Activated effector memory CD4-positive, alpha-beta T cell treated with Interleukin-2 at 50 U/mL for 16 hours (primary cell): ENCODE measurements at places on chromosomes 5 and 9.
A peak's percentile ranks its signal among the peaks of the same experiment; 100 is the strongest.

DNA sequence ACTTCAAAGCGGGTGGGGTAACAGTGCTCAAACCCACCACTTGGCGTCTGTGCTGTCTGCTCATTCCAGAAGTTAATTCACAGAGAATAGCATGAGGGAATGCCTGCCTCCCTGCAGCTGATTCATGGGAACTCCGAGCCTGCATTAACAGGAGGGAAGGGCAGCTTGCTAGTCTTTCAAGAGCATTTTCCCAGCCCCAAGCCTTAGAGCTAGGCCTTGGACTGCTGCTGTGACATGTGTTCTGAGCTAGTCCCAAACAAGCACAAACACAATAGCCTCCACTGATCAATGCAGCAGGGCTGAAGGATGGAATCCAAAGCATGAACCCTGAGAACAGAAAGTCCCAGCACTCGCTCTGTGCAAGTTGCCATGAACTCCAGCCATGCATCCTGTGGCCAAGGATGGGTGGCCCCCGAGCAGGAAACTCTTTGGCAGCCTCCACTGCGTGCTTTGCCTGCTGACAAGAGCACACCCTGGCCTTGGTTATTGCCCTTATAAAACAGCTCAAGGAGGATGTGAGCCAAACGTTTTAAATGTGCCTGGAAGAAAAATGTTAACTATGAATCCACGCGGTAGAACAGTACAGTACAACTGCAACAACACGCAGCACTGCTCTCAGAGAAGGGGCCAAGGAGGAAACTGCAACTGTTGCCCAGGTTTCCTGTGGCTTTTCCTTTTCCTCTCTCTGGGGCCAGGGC is 653.1 kb upstream of the KLF4 start:
- no peak for DNase-seq

- DNase-seq = no peak
These were observed 101.4 kb downstream of the TMEM167A start for GRCh38 chr5:82975812-82976211.

DNA sequence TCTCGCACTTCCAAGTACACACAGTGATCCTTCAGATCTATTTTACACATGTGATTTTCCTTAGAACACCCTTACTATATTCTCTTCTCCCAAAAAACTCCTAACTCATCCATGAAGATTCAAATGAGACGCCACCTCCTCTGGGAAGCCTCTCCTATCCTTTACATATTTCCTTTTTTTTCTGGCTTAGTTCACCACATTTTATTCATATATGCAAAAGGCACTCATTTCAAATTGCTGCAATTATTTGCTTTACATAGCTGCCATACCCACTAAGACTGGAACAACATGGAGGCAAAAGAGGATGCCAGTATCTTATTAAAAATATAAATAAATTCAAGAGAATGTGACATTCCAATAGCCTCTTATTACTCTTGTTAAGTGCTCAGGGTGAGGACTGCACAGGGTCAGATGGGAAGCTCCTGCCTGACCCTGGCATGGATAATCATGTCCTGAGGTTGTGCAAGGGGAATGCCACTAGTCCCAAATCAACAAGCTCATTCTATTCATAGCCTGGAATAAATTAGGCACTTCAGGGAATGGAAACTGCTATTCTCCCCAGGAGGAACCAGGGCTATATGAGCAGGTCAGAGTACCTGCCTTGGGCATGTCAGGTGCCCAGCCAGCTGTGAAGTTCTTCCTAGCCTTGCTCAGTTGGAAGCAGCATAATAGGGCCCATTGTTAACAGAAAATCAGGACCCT is 262.9 kb downstream of the FBXL17 start:
- no peak for DNase-seq

DNA sequence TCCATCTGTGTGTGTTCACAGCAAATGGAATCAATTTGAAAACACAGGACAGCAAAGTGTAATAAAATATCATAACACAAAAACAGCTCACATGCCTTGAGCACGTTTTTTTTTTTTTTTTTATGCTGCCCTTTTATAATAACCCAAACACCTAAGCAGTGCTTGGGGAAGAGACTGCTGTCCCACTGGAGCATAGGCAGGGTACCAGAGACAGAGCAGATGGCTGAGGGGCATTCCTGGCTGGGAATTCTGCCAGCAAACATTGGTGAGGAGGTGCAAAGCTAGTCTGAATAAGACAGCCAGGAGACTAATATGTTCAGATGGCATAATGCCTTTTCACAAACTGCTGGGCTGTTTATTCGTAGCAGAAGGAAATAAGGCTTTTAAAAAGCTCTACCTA is 58.1 kb upstream of the SV2C start:
- DNase-seq = no peak

DNA sequence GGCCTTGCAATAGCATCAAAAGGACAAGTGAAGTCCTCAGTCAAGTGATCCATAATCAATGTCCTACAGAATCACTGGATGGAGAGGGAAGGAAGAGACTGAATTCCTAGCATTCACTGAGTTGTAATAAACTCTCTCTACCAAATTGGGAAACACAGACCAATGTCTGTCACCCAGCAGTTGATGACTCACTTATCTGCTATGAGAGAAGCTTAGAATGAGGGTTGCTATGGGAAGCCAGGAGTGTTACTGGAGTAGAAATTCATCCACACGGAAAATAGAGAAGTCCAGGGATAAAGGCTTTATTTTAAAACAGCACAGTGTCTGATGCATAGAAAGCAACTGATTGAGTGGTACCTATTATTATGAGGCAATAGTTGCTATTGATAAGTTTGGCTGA is 407.4 kb downstream of the BRINP1 start:
- DNase-seq = no peak

GRCh38 chr9:33329117-33329563 is 38.8 kb downstream of the NFX1 start:
- no peak for DNase-seq

DNA sequence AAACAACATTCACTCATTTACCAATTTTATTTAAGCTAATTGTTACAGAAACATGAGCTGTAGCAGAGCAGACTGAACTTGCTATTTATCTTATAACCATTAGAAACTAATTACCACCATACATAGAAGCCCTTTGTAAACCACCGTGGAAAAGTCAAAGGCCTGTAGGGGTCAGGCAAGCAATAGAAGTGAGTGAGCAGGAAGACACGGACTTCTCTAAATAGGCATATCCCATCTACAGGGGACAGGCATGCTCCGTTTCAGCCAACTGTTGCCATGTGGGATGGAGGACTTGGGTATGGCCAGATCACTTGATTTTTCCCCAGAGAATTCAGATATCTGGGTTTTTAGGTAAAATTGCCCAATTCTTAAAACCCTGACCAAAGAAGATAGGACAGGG is 44.8 kb downstream of the PRRC1 start:
- no peak for DNase-seq

GRCh38 chr5:96936431-96937320 is 796 bp downstream of the LNPEP start:
- peak; percentile 40 for DNase-seq

GRCh38 chr5:137191179-137191578 is 307.9 kb downstream of the SPOCK1 start:
- no peak for DNase-seq

- DNase-seq = no peak
These were observed 17.9 kb downstream of the ZSWIM6 start for GRCh38 chr5:61349935-61350334.

DNA sequence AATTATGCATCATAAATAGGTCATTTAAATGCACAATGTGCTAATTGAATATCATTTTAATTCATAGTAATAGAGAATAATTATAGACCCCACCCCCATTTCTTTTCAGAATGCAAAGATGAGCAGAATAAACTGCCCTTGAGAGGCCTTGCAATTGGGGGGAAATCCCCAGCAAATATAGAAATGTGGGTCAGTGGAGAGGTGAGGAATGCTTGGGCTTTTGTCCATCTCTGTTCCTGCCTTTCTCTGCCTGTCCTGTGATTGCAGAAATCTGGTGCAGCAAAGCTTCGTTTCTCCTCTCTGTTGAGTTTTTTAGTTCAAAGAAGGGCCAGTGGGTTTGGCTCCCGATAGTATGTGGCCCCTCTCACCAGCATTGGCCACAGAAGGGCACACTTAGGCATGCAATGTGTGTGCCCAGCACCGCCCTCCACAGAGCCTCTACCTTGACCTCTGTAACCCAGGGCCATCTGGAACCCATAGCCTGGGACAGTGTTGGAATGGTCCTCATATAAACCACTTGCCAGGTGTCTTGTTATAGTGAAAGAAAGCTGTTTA is 164.2 kb downstream of the SEMA6A start:
- DNase-seq = no peak

DNA sequence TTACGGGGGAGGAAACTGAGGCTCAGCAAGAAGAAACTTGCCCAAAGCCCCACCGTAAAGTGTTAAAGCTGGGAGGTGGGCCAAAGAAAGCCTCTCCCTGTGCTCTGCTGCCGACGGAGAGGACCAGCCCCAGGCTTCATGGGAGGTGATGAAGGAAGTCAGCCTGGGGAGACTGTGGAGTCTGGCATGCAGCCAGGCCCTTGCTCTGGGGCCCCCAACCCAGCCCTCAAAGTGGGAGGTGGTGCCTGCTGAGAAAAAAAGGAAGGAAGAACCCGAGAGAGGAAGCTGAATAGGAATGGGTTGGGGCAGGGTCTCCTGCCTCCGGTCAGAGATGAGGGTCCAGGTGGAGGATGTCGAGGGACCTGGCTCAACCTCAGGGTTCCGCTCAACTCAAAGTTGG is 3.8 kb downstream of the RNF44 start:
- no peak for DNase-seq

DNA sequence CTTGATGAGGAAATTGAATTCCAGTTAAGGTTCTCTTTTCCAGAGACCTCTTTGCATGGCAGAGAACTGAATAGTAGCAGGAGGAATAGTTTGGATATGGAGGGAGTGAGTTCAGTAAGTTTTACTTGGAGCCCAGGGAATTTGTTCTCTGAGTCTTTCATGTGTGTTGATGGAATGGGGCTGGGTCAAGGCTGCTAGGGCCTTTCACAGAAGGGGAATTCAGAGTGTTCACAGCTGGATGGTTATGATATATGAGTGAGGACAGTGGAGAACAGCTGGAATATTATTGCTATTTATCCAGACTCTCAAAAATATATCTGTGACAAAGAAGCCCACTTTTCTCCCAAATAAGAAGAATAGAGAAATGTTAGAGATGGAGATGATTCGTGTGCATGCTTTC is 372.8 kb downstream of the PLK2 start:
- no peak for DNase-seq

GRCh38 chr9:97633859-97634490 is 354 bp downstream of the NCBP1 start:
- DNase-seq = no peak

DNA sequence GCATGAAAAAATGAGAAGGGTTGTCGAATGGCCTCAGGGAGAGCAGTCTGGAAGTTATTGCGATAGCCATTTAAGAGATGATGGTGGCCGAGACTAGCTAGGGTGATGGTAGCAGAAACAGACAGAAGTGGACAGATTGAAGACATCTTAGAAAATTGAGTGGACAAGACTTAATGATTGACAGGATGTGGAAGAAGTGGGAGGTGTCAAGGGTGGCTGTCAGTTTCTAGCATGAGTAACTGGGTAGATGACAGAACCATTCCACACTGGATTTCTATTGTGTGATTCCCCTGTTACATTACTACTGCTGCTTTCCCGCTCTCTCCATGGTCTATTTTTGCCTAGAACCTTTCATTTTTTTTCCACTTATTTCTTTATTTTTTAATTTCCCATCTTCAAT is 12.6 kb downstream of the CHMP5 start:
- no peak for DNase-seq

DNA sequence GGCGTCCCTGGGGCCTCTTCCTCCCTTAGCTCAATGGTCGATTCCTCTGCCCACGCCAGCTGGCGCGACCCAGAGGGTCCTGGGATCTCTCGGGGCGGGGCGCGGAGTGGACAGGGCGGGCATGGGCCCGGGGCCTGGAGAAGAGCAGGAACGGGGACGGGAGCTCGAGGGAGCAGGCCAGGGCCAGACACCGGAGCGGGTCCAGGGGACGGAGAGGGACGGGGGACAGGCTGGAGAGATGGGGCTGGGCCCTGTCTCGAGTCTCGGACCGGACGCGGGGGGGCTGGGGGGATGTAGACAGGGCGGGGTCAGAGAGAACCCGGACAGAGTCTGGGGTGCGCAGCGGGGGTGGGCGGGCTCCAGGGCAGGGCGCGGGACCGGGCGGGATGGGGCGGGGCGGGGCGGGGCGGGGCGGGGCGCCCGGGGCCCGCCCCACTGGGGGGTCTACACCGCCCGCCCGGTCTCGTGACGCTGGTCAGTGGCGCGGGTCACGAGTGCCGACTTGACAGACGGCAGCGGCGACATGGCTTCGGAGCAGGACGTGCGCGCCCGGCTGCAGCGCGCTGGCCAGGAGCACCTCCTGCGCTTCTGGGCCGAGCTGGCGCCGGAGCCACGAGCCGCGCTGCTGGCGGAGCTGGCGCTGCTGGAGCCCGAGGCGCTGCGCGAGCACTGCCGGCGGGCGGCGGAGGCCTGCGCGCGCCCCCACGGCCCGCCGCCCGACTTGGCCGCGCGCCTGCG is at the start of gene UAP1L1:
UAP1L1 (plus strand) TSS at position 508 of the 738 bp plus-strand sequence; CDS start at position 524, 16 bp downstream.
- DNase-seq = peak; percentile 34

DNA sequence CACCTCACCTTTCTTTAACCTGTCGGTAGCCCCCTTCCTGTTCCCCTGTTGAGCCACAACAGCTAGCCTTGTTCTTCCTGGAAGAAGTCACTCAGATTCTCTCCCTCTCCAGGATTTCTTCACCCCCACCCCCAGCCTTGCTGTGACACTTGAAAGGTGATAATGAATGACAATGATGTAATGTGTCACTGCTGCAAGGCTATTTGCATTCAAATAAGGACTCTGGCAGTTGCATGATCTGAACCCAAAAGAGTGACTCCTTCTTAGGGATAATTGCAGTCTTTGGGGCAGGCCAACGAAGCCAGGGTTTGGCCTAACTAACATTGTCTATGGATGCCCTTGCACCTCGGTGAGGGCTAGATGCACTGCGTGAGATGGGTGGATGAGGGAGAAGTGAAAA is 154.4 kb upstream of the CLINT1 start:
- DNase-seq = no peak

- DNase-seq = no peak
These were observed 205.5 kb upstream of the PTGER4 start for GRCh38 chr5:40474250-40474649.

GRCh38 chr5:155222393-155222792 is 208.8 kb downstream of the KIF4B start:
- DNase-seq = no peak

GRCh38 chr5:134614450-134615085 is 18.1 kb downstream of the SAR1B start:
- DNase-seq = no peak

- no peak for DNase-seq
These were observed 280.4 kb downstream of the CDH9 start for GRCh38 chr5:26757941-26758340.

GRCh38 chr5:107067395-107067794 is 603.3 kb downstream of the EFNA5 start:
- DNase-seq = no peak

GRCh38 chr5:33827018-33827707 is 64.6 kb downstream of the ADAMTS12 start:
- no peak for DNase-seq

DNA sequence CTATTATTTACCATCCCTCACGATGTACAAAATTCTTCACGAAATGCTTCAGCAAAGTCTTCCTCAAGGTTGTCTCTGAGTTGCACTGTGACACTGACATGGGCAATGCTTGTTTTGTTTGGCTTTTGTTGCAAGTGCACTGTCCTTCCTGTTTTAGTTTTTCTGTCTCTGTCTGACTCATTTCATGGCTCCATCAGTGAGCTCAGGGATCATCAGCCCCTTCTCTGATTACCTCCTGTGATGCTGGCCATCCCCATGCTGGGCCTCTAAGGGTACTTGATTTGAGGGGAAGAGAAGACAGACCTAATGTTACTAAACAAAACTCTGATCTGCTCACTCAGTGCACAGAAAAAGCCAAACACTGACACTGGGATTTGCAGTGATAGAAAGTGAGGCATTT is 37.6 kb upstream of the STX17 start:
- DNase-seq = no peak
